ENCODE measurements at places on chromosomes 13 and 19. TPM values are rescaled to one million over a fixed set of nuclear protein-coding genes. Genes with fewer than 3 reads are reported as not detected.

Gene PSG2
- total RNA-seq, result not detected

Gene APOC4
- total RNA-seq, result not detected

Gene KXD1
- total RNA-seq, result 62.6 TPM

Gene CGB2
- total RNA-seq, result not detected

Gene KIR3DL1
- total RNA-seq, result not detected

GRCh38 chr19:4980067-4980466, 11.2 kb downstream of the KDM4B start:
- no peak overlapping the region for H3K4me3 ChIP-seq
- H3K27me3 ChIP-seq, result no peaks in the 10 kb centered on the region
- no peaks in the 10 kb centered on the region for H3K36me3 ChIP-seq
- DNase-seq, result no peak
- H3K4me1 ChIP-seq, result peaks cover 59% of the 10 kb centered on the region

DNA sequence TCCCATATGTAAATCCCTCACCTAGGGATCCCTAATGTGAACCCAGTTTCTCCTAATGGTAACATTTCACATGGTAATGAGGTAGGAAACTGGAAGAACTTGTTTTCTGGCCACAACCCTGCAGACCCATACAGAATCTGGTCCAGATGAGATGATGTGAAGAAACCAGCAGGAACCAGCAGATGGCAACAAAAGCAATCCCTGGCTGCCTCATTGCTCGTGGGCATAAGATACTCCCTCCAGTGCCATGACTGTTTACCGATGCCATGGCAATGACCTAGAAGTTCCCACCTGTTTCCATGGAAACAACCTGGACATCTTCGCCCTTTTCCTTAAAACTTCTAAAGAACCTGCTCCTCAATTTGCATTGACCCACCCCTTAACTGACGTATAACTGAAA, 1.4 kb upstream of the CD209 start:
- H3K27ac ChIP-seq, result no peak overlapping the region
- peak; percentile 30 for DNase-seq
- no peaks in the 10 kb centered on the region for H3K27me3 ChIP-seq
- H3K4me1 ChIP-seq, result no peaks in the 10 kb centered on the region
- no peaks in the 10 kb centered on the region for H3K36me3 ChIP-seq

GRCh38 chr19:41195675-41196497, 2.9 kb downstream of the CYP2S1 start:
- DNase-seq, result no peak
- peaks cover 13% of the 10 kb centered on the region for H3K4me1 ChIP-seq
- H3K27me3 ChIP-seq, result peaks cover 25% of the 10 kb centered on the region
- no peaks in the 10 kb centered on the region for H3K36me3 ChIP-seq
- H3K4me3 ChIP-seq, result no peak overlapping the region
- no peak overlapping the region for H3K27ac ChIP-seq

- H3K4me1 ChIP-seq, result no peaks in the 10 kb centered on the region
- no peaks in the 10 kb centered on the region for H3K36me3 ChIP-seq
- no peak overlapping the region for H3K4me3 ChIP-seq
- H3K27me3 ChIP-seq, result no peaks in the 10 kb centered on the region
- no peak overlapping the region for H3K27ac ChIP-seq
Observed at GRCh38 chr13:42494157-42494556, 79.8 kb upstream of the TNFSF11 start.

DNA sequence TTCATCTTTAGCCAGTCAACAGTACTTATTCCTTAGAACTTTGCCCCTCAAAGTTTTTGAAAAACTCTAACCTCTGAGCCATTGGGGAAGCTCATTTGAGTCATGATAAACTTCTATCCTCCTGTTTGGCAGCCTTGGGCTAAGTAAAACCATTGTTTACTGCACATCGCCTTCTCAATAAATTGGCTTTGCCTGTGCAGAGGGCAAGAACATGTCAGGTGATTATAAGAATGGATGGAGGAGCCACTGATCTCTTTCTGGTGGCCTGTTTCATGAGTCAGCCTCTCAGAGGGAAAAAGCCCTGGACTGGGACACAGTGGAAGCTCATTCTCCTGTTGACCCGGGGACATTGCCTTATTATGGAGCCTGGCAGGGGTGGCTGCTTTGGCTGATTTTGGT, 19.4 kb upstream of the PSG4 start:
- no peak overlapping the region for H3K4me3 ChIP-seq
- no peaks in the 10 kb centered on the region for H3K27me3 ChIP-seq
- no peaks in the 10 kb centered on the region for H3K4me1 ChIP-seq
- no peak for DNase-seq

DNA sequence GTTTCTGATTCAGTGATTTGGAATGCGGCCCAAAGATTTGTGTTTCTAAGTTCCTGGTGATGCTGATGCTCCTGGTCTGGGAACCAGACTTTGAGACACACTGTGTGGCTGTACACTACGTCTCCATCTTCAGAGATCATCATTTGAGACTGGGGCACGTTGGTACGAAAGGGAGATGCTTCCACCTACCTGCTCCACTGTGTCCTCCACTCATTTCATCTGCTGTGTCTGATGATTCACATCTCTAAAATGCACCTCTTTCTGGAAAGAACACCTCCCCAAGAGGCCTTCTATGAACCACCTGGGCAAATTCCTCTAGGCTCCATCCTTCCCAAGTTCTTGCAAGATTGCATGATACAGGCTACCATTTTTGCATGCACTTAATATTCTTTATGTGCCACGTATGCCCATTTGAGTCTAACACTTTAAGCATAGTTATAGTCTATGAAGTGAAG, 58.6 kb downstream of the ERCC5 start:
- H3K27me3 ChIP-seq, result no peaks in the 10 kb centered on the region
- H3K27ac ChIP-seq, result no peak overlapping the region
- no peaks in the 10 kb centered on the region for H3K36me3 ChIP-seq
- H3K4me1 ChIP-seq, result peaks cover 6% of the 10 kb centered on the region

- DNase-seq, result no peak
- no peaks in the 10 kb centered on the region for H3K4me1 ChIP-seq
- H3K36me3 ChIP-seq, result no peaks in the 10 kb centered on the region
Observed at GRCh38 chr13:20340759-20341171, 108.6 kb upstream of the GJB6 start.

DNA sequence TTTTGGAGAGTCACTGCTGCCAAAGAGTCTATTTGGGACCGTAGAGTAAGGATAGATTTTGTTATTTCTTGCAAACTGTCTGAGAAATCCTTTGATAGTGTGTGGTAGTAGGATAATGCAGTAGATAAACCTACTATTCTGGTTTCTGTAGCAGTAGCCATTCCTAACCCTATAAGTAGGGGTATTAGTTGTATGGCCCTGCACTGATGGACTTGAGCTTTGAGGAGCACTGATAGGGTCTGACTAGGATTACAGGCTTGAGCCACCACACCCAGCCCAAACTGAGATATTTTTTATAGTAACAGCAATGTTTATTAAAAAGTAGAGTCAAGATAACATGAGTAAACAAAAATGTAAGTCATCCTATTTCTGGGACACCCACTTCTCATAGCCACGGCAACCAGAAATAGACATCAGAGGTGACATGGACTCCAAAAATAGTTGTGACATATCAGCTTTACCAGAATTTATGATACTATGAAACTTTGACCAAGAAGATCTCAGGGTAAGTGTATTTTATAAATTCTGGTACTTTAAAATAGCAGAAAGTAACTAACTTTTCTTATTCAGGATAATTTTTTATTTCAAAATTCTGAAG, 479.1 kb downstream of the SUCLA2 start:
- no peaks in the 10 kb centered on the region for H3K4me1 ChIP-seq
- no peak overlapping the region for H3K27ac ChIP-seq
- H3K4me3 ChIP-seq, result no peak overlapping the region
- no peaks in the 10 kb centered on the region for H3K36me3 ChIP-seq
- DNase-seq, result no peak
- no peaks in the 10 kb centered on the region for H3K27me3 ChIP-seq

GRCh38 chr19:13460045-13460444, 46.2 kb downstream of the CACNA1A start:
- no peak for DNase-seq
- H3K4me1 ChIP-seq, result no peaks in the 10 kb centered on the region
- no peaks in the 10 kb centered on the region for H3K36me3 ChIP-seq
- no peak overlapping the region for H3K4me3 ChIP-seq
- no peaks in the 10 kb centered on the region for H3K27me3 ChIP-seq

GRCh38 chr13:36630181-36630803, 43.5 kb upstream of the SERTM1 start:
- H3K27me3 ChIP-seq, result no peaks in the 10 kb centered on the region

GRCh38 chr19:16778796-16779411, 50.3 kb upstream of the SIN3B start:
- no peaks in the 10 kb centered on the region for H3K4me1 ChIP-seq
- DNase-seq, result peak; percentile 20
- H3K27ac ChIP-seq, result no peak overlapping the region

GRCh38 chr13:99041337-99041736, 63.5 kb upstream of the DOCK9 start:
- H3K27ac ChIP-seq, result peak overlapping the region; percentile 4
- H3K4me3 ChIP-seq, result no peak overlapping the region

DNA sequence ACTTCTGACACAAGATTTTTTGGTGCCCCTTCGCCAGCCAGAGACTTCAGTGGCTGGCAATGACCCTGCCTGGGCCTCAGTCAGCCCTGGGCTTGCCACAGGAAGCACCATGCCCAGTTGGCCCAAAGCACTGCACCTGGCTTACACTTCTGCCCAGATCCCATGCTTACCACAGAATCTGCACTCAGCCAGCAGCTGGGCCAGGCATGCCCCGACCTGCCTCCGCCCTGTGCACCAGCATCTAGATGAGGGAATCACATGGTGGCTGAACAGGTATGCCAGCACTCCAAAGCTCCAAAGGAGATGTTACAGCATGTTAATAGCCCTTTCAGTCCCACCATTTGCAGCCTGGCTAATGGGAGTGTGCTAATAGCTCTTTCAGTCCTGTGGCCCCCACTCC, 690.9 kb downstream of the SLITRK6 start:
- no peaks in the 10 kb centered on the region for H3K4me1 ChIP-seq
- H3K4me3 ChIP-seq, result no peak overlapping the region
- no peaks in the 10 kb centered on the region for H3K36me3 ChIP-seq
- H3K27me3 ChIP-seq, result no peaks in the 10 kb centered on the region

DNA sequence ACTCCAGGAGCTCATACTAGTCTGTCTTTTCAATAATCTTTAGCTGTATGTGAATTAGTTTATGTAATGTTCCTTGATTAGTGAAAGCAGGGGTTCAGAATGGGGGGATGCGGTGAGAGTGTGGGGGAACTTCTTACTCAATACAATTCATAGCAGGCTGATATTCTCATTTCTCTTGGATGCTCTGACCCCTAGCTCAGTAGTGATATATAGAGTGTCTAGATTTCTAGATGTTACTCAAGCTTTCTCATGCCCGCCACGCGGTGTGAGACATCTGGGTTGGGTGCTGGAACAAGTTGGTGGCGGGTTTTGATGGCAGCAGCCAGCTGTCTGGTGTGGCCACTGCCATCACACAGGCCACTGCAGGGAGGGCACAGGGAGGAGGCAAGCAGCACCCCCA, 39.3 kb upstream of the FLT1 start:
- DNase-seq, result no peak
- H3K4me1 ChIP-seq, result peaks cover 18% of the 10 kb centered on the region
- no peaks in the 10 kb centered on the region for H3K27me3 ChIP-seq
- no peaks in the 10 kb centered on the region for H3K36me3 ChIP-seq
- H3K27ac ChIP-seq, result no peak overlapping the region

DNA sequence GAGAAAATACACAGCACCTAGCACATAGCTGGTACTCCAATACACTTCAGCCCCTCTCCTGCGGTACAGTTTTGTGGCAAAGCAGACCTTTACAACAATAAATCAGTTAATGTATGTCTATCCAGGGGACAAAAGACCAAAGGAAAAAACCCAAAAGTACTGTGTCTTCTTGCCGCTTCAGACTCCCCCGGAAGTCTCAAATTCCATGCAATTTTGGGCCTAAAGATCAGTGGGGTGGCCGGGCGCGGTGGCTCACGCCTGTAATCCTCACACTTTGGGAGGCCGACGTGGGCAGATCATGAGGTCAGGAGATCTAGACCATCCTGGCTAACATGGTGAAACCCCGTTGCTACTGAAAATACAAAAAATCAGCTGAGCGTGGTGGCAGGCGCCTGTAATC, 16.2 kb downstream of the CARS2 start:
- peaks cover 8% of the 10 kb centered on the region for H3K4me1 ChIP-seq
- no peaks in the 10 kb centered on the region for H3K27me3 ChIP-seq
- no peak for DNase-seq
- H3K36me3 ChIP-seq, result peaks cover 4% of the 10 kb centered on the region
- no peak overlapping the region for H3K4me3 ChIP-seq
- H3K27ac ChIP-seq, result no peak overlapping the region

DNA sequence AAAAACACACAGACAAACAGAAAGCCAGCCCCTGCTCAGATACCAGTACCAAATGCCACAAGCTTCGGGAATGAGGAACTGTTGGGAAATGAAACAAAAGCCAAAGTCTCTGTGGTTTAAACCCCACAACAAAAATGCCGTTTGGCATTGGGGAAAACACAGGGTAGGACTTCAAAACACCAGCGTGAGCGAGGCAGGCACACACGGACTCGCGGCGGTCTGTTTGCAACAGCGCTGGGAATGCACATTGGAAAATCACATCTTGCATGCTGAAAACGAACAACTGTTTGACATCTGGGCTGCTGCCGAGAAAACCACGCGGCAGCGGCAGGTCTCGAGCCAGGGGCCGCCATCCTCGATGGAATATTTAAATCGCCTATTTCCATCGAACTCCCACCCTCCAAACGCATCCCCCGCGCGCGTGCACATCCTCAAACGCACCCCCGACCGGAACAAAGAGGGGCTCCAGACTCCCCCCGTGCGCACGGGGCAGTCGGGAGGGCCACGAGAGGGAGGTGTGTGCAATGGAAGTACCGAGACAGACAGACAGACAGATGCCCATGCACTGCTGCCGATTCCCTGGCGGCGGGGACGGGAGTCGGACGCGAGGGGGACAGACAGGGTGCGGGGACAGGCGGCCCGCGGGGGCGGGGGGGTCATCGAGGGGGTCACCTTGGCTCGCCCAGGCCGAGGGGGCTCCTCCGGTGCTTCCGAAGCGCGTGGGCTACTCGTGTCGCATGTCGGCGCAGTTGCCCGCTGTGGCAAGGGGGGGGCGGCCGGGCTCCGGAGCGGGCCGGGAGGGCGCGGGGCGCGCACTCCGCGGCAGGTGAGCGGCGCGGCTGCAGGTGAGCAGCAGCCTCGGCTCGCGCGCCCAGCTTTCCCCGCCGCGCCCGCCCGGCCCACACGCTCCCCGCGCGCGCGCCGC, at the start of gene GPR12:
GPR12 (minus strand) TSS at position 880 of the 925 bp plus-strand sequence. CDS start 959 bp downstream, outside the sequence.
- H3K4me1 ChIP-seq, result peaks cover 10% of the 10 kb centered on the region
- no peaks in the 10 kb centered on the region for H3K27me3 ChIP-seq
- no peak within 1 kb of the TSS for H3K4me3 ChIP-seq
- no peaks in the 10 kb centered on the region for H3K36me3 ChIP-seq

GRCh38 chr13:111645198-111645597, 324.8 kb downstream of the TEX29 start:
- no peak overlapping the region for H3K27ac ChIP-seq
- no peaks in the 10 kb centered on the region for H3K4me1 ChIP-seq
- no peaks in the 10 kb centered on the region for H3K27me3 ChIP-seq
- H3K36me3 ChIP-seq, result no peaks in the 10 kb centered on the region
